Effector memory CD8-positive, alpha-beta T cell (primary cell): ENCODE measurements at places on chromosomes 7 and 10.

- peaks cover 21% of the 10 kb centered on the region for H3K27me3 ChIP-seq
- H3K4me1 ChIP-seq = no peaks in the 10 kb centered on the region
- no peaks in the 10 kb centered on the region for H3K36me3 ChIP-seq
- H3K27ac ChIP-seq = no peak overlapping the region
- DNase-seq = no peak
Measured at GRCh38 chr10:42874713-42875387, 92.3 kb downstream of the BMS1 start.

GRCh38 chr10:15267496-15267895 is 99.0 kb upstream of the NMT2 start:
- H3K4me3 ChIP-seq = no peak overlapping the region
- no peak for DNase-seq
- H3K4me1 ChIP-seq = no peaks in the 10 kb centered on the region
- no peaks in the 10 kb centered on the region for H3K36me3 ChIP-seq

GRCh38 chr7:15245831-15246230 is 316.0 kb downstream of the AGMO start:
- H3K27ac ChIP-seq = no peak overlapping the region
- H3K36me3 ChIP-seq = no peaks in the 10 kb centered on the region
- no peaks in the 10 kb centered on the region for H3K27me3 ChIP-seq
- H3K4me3 ChIP-seq = no peak overlapping the region
- H3K4me1 ChIP-seq = no peaks in the 10 kb centered on the region

DNA sequence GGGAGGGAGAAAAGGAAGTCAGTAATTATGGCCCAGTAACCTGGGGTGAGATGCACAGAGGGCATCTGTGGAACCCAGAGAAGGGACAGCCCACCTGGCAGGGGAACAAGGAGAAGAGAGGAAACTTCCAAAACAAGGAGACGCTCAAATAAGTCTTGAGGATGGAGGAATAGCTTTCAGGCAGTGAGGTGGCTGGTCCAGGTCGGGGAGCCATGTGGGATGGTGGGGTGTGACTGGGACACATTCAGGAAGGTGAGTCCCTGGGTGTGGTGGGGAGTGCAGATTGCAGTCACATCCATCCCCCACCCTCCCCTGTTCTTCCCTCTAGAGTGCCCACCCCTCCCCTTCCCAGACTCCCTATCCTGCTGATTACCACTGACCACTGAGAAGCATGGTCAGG is 175.4 kb downstream of the GRID1 start:
- no peak for DNase-seq
- H3K4me3 ChIP-seq = no peak overlapping the region
- H3K27me3 ChIP-seq = peaks cover 85% of the 10 kb centered on the region
- peaks cover 3% of the 10 kb centered on the region for H3K36me3 ChIP-seq
- no peak overlapping the region for H3K27ac ChIP-seq
- no peaks in the 10 kb centered on the region for H3K4me1 ChIP-seq

DNA sequence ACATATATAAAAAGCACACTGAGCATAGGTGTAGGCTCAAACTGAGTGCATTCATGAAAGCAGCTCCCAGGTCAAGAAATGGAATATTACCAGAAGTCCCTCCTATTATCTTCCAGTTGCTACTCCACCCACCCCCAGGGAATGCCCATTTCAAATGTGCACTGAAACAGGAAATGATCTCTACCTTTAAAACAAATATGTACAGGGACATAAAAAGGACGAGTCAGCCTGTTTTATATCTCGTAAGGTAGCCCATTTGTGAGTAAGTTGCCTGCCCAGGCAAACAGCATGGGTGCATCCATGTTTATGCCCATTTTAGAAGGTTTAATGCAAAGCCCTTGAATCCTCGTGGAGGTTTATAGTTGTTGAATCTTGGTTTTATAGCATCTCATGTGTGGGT is 10.4 kb downstream of the FFAR4 start:
- DNase-seq = no peak
- no peak overlapping the region for H3K4me3 ChIP-seq
- no peak overlapping the region for H3K27ac ChIP-seq
- H3K4me1 ChIP-seq = peaks cover 4% of the 10 kb centered on the region
- H3K36me3 ChIP-seq = peaks cover 2% of the 10 kb centered on the region
- H3K27me3 ChIP-seq = peaks cover 40% of the 10 kb centered on the region

GRCh38 chr7:16710651-16711050 is 42.9 kb upstream of the TSPAN13 start:
- no peak overlapping the region for H3K4me3 ChIP-seq
- peaks cover 11% of the 10 kb centered on the region for H3K36me3 ChIP-seq
- H3K27me3 ChIP-seq = no peaks in the 10 kb centered on the region
- DNase-seq = no peak

DNA sequence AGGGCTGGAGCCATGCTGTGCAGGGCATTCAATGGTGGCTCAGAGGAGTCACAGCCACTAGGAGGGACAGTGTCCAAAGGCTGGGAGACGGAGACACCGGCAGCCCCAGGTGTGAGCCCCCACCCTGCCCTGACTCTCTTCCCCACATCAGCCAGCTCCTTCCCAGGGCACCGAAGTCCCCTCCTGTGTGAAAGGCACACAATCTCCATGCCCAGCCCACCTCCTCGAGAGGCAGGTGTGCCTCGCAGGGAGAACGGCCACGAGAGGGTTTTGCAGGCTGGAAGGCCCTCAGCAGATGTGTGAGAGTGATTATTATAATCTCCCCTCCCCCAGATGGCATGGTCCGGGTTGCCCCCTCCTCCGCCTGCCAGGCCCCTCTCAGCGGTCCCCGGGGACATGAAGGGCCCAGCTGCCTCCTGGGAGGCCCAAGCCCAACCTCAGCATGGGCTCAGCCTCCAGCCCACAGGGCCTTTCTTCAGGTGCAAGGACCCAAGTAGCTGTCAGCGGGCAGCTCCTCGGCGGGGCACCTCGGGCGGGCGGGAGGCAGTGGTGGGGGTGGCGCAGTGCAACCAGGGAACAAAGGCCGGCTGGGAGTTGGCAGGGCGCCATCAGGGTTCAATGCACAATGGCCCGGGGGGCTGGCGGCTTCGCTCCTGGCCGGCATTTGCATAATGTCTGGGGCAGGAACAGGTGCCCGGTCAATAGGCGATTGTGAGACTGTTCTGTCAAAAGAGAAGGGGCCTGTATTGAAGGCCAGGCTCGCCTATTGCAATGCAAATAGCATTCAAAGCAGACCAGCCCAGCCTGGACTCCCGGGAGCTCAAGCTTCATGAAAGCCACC is 155.3 kb upstream of the ZMIZ1 start:
- H3K4me1 ChIP-seq = no peaks in the 10 kb centered on the region
- DNase-seq = no peak
- no peaks in the 10 kb centered on the region for H3K36me3 ChIP-seq
- no peak overlapping the region for H3K4me3 ChIP-seq
- no peak overlapping the region for H3K27ac ChIP-seq

GRCh38 chr7:105980645-105981396 is 17.8 kb downstream of the CDHR3 start:
- no peaks in the 10 kb centered on the region for H3K36me3 ChIP-seq
- no peak overlapping the region for H3K27ac ChIP-seq
- H3K4me1 ChIP-seq = no peaks in the 10 kb centered on the region
- no peak for DNase-seq

DNA sequence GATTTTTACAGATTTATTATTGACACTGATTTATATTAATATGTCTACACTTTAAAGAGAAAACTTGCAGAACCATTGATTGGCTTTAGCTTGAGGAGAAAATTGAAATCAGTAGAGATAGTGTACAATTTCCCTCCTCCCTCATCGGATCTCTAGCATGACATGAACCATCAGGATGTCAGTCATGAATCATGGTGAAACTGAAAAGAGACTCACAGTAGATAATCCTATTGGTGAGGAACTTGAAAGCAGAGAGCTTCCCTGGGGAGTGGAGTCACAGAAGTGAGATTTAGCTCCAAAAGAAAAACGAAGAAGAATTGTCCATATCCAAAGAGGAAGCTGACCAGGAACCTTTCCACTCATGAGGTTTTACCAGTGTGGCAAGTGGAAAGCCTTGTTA is 346.8 kb downstream of the ABCA13 start:
- no peaks in the 10 kb centered on the region for H3K36me3 ChIP-seq
- H3K4me3 ChIP-seq = no peak overlapping the region
- no peak overlapping the region for H3K27ac ChIP-seq
- no peaks in the 10 kb centered on the region for H3K4me1 ChIP-seq
- no peaks in the 10 kb centered on the region for H3K27me3 ChIP-seq

- no peak for DNase-seq
- H3K36me3 ChIP-seq = no peaks in the 10 kb centered on the region
Measured at GRCh38 chr10:105063796-105064195, 422.7 kb downstream of the SORCS3 start.

- peaks cover 16% of the 10 kb centered on the region for H3K36me3 ChIP-seq
- peaks cover 17% of the 10 kb centered on the region for H3K4me1 ChIP-seq
- H3K4me3 ChIP-seq = no peak overlapping the region
- H3K27me3 ChIP-seq = no peaks in the 10 kb centered on the region
- DNase-seq = no peak
- H3K27ac ChIP-seq = peak overlapping the region; percentile 64
Measured at GRCh38 chr7:12683678-12684585, 3.5 kb upstream of the ARL4A start.

GRCh38 chr7:111409714-111410422 is 152.4 kb downstream of the IMMP2L start:
- no peaks in the 10 kb centered on the region for H3K27me3 ChIP-seq
- H3K4me3 ChIP-seq = no peak overlapping the region
- no peaks in the 10 kb centered on the region for H3K36me3 ChIP-seq
- H3K27ac ChIP-seq = no peak overlapping the region

DNA sequence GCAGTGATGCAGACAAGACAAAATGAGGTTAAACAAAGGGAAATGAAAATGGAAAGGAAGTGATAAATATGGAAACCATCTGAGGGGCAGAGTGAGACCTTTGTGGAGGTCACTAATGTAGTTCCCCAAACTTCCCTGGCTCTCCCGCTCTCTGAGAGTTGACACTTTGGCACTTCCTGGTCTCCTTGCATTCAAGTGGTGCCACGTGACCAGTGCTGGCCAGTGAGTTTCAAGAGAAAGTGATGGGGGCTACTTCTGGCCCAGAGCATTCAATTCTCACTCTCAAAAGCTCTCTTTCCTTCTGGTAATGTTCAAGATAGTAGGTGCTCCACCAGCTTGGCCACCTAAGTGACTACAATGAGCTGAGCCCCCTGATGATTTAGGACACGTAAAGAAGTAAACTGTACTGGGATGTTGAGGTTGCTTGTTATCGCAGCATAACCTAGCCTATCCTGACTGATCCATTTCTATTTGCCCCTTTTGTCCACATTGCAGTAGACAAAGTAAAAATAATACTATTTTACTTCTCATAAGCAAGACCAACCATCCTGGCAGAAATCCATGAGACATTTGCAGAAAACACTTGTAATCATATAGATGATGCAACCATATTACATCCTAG is 242.0 kb upstream of the YAE1 start:
- no peak overlapping the region for H3K27ac ChIP-seq
- no peaks in the 10 kb centered on the region for H3K4me1 ChIP-seq
- H3K36me3 ChIP-seq = no peaks in the 10 kb centered on the region
- DNase-seq = no peak

GRCh38 chr10:13750299-13751190 is 163.8 kb downstream of the PRPF18 start:
- no peaks in the 10 kb centered on the region for H3K4me1 ChIP-seq
- H3K27ac ChIP-seq = no peak overlapping the region
- no peak for DNase-seq
- H3K27me3 ChIP-seq = peaks cover 27% of the 10 kb centered on the region

- H3K36me3 ChIP-seq = peaks cover 2% of the 10 kb centered on the region
- H3K4me1 ChIP-seq = no peaks in the 10 kb centered on the region
- no peak overlapping the region for H3K4me3 ChIP-seq
- H3K27ac ChIP-seq = no peak overlapping the region
- peaks cover 15% of the 10 kb centered on the region for H3K27me3 ChIP-seq
- DNase-seq = no peak
Measured at GRCh38 chr10:725302-725701, 35.8 kb upstream of the DIP2C start.

GRCh38 chr7:132745510-132745909 is 169.2 kb upstream of the PLXNA4 start:
- H3K27ac ChIP-seq = no peak overlapping the region
- H3K36me3 ChIP-seq = no peaks in the 10 kb centered on the region
- no peak overlapping the region for H3K4me3 ChIP-seq
- peaks cover 40% of the 10 kb centered on the region for H3K27me3 ChIP-seq

DNA sequence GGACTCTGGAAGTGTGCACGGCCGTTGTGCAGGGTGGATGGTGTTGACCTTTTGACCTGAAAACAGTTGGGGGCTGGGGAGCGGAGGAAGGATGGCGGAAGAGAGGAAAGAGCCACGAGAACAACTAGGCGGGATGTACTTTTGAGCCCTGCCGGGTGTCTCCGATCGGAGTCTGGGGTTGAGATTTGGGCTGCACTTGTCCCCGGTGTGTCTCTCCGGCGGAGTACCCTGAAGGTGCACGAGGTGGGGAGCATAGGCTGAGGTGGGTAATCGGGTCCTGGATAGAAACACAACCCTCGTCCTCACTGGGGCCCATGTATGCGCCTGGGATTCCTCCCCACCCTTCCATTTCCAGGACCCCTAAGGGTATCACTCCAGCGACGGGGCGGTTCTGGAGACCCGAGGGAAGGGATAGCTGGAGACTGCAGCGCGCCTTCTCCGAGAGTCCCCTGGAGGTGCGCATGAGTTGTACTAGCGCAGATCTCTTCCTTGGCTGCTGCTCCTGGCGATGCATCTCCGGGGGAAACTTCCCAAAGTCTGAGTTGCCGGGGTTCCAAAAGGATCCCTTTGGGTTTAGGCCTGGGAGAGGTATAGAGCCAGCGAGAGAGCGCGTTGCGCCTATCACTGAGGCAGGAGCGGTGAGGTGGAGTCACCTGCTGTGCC is 4.6 kb upstream of the HMX2 start:
- H3K27me3 ChIP-seq = peaks cover 87% of the 10 kb centered on the region
- peaks cover 10% of the 10 kb centered on the region for H3K36me3 ChIP-seq
- H3K4me3 ChIP-seq = peak overlapping the region; percentile 37

- no peak for DNase-seq
- peak overlapping the region; percentile 97 for H3K4me3 ChIP-seq
- H3K36me3 ChIP-seq = peaks cover 22% of the 10 kb centered on the region
- H3K27me3 ChIP-seq = no peaks in the 10 kb centered on the region
- H3K4me1 ChIP-seq = peaks cover 20% of the 10 kb centered on the region
- peak overlapping the region; percentile 98 for H3K27ac ChIP-seq
Measured at GRCh38 chr7:112449353-112449752, 907 bp upstream of the IFRD1 start.

DNA sequence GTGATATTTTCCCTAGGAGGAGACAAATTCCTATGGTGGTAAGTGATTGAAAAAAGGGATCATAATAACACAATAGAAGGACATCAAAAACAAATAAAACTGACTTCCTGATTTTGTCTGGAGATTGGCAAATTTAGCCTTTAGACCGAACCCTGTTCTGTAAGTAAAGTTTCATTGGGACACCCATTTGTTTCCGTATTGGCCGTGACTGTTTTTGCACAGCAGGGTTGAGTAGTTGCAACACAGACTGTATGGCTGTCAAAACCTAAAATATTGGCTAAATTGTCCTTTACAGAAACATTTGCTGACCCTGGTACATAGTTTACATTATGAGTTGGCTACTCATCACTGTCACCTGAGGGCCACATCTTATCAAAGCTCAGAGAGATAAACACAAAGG is 168.6 kb downstream of the PRKCQ start:
- H3K36me3 ChIP-seq = peaks cover 17% of the 10 kb centered on the region
- H3K27ac ChIP-seq = no peak overlapping the region
- no peaks in the 10 kb centered on the region for H3K27me3 ChIP-seq
